Amniotic epithelial cell (primary cell): ENCODE measurements at places on chromosomes 4 and X.
A peak's percentile ranks its signal among the peaks of the same experiment; 100 is the strongest.

DNA sequence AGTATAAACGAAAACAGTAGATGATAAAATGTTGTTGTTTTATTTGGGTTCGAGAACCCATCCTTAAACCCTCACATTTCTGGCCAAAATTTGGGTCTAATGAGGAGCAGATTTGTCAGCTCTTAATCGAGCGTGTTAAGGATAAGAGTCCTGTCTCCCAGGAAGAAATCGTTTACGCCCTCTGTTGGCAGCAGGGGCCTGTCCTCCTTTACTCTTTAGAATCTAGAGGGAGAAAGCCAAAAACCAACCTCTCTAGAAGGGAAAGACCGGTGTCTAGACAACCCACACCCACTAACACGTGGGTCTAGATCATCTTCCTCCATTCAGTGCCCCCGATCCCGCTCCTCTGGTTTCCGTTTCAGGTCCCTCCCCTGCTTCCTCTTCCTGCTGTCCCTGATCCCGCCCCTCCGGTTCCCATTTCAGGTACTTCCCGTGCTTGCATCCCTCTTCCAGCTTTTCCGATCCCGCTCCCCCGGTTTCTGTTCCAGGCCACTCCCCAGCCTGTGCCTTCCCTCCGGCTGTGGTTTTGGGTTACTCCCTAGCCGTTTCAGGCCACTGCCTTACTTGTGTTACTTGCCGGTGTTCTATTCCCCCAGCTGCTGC lies 339.1 kb downstream of the PAPSS1 start:
- no peak for DNase-seq

DNA sequence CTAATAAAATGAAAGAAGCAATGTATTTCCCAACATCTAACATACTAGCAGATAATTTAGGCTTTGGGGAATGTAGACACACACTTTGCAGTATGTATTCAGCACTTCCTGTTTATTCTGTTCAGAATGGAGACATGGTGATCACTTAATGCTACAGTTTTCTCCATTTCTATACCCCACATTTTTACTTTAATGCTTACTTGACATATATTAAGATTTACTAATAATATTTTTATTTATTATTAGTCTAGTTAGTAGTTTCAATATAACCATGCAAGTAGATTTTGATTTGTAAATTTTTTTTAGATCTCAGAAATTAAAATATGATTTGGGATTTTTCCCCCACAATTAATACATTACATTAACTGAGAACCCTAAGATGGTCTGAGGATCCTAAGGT lies 98.4 kb downstream of the PRSS12 start:
- no peak for DNase-seq

- no peak for DNase-seq
Observed at GRCh38 chr4:79688691-79689090, 280.7 kb upstream of the GK2 start.

- no peak for DNase-seq
Observed at GRCh38 chr4:11397819-11398610, 30.7 kb downstream of the HS3ST1 start.

- DNase-seq, result peak; percentile 26
Observed at GRCh38 chrX:153488231-153488914, 6.4 kb upstream of the BGN start.

DNA sequence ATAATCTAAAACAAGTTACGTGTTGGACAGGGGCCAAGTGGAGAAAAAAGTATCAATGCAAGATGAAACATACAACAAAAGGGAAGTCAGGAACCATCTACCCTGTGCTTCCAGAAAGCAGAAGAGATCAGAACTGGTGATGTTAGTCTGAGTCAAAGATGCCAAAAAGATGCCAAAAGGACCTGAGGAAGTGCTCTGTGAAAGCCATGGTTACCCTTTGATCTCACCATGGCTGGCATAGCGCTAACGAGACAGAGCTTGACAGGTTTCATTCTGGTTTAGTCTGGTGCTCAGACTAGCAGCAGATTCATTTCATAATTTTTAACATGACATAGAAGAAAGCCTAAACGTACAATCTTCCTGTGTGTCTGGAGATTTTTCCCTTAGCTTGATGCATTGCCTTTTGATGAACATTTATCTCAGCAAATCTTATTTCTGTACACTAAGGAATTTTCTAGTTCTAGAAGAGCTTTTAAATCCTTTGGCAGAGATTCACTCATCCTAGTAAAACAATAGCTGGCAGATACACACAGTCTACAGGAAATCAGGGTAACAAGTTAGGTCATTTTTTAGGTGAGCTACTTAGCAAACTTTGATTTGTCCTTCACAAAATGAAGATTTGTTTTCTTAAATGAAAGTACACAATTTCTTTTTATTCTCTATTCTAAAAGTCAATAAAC lies 87.7 kb downstream of the COL25A1 start:
- DNase-seq, result peak; percentile 69

- DNase-seq, result peak; percentile 10
Observed at GRCh38 chrX:154123241-154124219, 20.5 kb upstream of the OPN1LW start.

DNA sequence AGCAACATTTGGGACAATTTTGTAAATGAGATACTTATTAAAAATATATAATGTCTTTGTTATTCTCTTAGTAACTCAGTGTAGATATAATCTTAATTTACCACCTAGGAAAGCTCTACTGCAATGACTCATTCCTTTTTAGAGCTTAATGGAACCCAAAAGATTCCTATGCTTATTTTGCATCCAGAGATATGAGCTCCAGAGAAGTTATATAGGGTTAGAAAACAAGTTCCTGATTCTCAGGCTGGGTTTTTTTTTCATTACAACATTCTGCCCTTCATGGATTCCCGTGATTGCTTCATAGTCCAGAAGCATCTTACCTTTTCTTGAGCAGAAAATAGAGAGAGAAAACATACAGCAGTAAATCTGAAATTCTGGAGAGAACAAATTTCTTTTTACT lies 57.9 kb upstream of the CXCL8 start:
- DNase-seq, result peak; percentile 60

DNA sequence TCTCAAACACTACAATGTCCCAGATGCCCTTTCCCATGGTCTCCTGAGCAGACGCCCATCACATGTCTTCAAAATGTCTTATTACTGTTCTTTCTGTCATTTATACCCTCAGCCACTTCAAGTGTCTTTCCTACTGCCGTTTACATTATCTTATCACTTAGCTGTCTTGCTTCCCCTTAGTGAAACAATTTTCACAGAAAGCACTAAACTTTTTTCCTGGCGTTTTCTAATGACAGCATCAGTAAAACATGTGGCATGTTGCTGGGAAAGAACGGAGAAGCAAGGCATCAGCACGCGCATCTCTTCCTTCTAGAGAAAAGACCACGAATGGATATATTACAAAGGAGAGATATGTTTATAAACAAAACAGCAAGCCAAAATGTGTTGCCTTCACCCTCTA lies 189.7 kb upstream of the SLIT2 start:
- DNase-seq, result peak; percentile 35

- no peak for DNase-seq
Observed at GRCh38 chr4:153547520-153547919, 81.4 kb downstream of the TMEM131L start.

DNA sequence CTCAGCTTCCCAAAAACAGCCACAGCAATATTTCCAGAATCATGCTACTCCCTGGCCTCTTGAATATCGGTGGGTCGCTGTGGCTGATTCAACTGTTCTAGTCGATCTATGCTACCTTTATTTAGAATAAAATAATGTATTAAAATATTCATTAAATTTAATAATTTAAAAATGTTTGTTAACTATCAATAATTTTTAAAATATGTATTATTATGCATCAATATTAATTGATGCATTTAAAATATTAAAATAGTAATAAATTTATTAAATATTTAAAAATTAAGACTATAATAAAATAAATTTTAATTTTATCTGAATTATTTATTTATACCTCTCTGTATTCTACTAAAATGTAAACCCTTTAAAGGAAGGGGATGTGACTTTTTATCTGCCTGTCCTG lies 19.0 kb downstream of the ARSD start:
- no peak for DNase-seq

- DNase-seq, result peak; percentile 4
Observed at GRCh38 chr4:112119353-112119783, 25.9 kb upstream of the FAM241A start.

DNA sequence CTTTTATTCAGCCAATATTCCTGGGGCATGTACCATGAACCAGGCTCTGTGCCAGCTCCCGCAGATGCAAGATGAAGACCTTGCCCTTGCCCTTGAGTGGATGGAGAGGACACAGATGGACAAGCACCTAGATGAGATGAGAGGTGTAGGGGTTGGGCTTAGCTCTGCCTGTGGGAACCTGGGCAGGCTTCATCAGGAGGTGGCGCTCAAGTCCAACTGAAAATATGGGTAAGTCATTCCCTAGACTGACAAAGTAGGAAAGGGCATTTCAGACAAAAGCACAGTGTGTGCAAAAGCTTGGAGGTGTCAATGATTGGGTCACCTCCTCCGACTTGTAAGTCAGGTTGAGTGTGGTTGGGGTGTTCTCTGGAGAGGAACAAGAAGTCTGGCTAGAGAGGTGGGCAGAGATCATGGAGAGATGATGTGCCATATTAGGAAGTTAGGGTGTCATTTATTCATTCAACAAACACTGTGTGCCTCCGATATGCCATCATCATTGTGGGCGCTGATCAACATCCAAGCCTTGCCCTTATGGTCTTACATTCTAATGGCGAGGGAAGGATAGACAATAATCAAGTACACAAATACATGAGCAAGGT lies 64.6 kb downstream of the ANAPC4 start:
- DNase-seq, result peak; percentile 62

GRCh38 chr4:125091101-125091500 lies 223.7 kb upstream of the FAT4 start:
- DNase-seq, result no peak

DNA sequence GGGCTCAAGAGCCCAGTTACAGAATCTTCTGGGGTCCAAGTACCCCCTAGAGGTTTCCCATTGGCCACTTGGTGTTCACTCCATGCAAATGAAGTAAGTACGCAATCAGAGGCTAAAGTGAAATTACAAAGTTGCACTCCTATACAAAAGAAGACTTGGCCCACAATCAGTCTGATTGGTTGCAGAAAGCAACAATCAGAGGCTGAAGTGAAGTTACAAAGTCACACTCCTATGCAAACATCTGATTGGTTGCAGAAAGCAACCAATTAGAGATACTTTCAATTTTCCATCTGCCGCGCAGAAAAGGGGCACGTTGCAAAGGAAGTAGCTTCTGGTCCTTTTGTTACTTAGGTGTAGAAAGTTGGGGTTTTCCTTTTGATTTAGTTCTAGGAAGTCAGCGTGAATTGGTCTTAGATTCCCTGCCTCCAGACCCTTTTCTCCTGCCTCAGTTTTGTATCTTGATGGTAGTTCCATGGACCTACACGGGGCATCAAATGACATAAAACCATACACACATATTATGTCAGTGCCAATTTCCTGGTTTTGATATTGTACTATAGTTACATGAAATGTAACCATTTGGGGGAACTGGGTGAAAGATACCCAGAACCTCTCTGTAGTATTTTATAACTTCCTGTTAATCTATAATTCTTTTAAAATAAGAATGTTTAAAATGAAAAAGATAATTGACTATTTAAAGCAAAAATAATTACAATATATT lies 12.4 kb upstream of the PIN4 start:
- DNase-seq, result no peak

- DNase-seq, result no peak
Observed at GRCh38 chrX:15410430-15410829, 26.2 kb upstream of the VEGFD start.

- DNase-seq, result peak; percentile 95
Observed at GRCh38 chr4:31918891-31919290, 1198.7 kb downstream of the PCDH7 start.

- DNase-seq, result no peak
Observed at GRCh38 chr4:123869286-123870215, 473.0 kb downstream of the SPRY1 start.

GRCh38 chr4:111666826-111667360 lies 478.4 kb upstream of the FAM241A start:
- DNase-seq, result peak; percentile 29

DNA sequence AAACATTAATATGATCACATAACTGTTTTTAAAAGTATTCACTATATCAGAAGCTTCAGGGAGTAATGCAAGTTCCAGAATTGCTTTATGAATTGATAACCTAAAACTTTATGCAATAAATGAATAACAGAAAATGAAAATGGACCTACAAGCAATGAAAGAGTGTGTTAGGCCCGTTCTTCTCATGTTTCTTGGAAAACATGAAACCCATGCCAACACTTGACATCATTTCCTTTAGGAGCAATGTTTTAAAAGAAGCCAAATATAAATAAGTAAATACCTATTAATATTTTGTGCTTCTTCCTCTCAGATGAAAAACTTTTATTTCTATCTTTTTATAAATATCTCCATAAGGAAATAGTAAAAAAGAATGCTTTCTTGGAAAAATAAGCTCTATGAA lies 123.0 kb upstream of the GALNT7 start:
- no peak for DNase-seq

GRCh38 chr4:147825451-147826287 lies 93.8 kb downstream of the ARHGAP10 start:
- no peak for DNase-seq

DNA sequence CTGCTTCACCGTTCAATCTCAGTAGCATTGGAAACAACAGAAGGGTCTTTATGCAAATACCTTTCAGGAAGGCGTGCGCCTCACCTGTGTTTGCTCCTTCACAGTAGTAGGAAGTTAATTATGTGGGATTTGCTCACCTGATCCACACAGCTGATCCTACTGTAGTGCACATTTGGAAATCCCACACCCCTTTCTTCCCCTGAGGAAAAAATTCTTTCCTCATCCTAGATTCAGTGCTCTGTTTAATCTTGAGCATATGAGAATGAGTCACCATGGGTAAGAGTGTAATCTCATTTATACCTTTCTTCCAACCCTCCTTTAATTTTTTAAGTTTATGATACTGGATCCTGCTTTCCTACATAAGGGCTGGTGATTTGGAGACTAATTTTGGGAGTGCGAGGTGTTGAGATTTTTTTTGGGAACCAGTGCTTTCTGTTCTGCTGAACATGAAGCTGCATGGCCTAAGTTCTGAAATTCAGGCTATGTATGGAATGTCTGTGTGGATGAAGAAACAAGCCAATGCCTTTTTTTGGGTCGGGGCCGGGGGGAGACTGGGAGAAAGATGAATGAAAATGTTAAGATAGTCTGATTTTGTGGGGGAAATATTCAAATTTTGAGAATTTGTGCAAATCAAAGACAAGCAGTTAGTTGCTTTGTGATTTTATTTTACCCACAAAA lies 19.0 kb downstream of the GAB1 start:
- DNase-seq, result peak; percentile 56

GRCh38 chrX:127570276-127570675 lies 481.9 kb downstream of the ACTRT1 start:
- DNase-seq, result no peak
